ENCODE measurements at places on chromosomes 4 and X.

- DNase-seq = no peak
Measured at GRCh38 chr4:6733358-6734164, 17.6 kb downstream of the BLOC1S4 start.

GRCh38 chrX:130714135-130714534, 188.9 kb downstream of the ENOX2 start:
- DNase-seq = no peak

GRCh38 chrX:73964579-73964978, 339.4 kb upstream of the ZCCHC13 start:
- DNase-seq = peak; percentile 17

DNA sequence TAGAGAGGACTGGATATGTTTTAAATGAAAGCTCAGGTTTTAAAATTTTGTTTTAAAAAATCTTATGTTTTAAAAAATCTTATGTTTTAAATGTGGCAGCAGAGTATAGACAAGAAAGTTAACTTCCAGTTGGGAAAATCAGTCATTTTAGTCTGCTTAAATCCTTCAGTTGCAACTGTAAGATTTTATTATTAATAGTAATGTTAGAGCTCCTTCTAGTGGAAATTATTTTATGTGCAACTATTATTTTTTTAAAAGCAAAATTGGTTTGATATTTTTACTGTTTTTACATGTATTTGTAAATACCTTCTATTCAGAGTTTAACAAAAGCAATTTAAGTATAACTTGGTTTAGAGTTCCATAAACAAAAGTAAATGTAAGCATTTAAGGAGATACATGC, 8.5 kb upstream of the NUDT6 start:
- DNase-seq = peak; percentile 30

GRCh38 chr4:23931489-23931830, 41.6 kb upstream of the PPARGC1A start:
- DNase-seq = no peak

GRCh38 chrX:78754917-78755316, 7.4 kb downstream of the LPAR4 start:
- no peak for DNase-seq

DNA sequence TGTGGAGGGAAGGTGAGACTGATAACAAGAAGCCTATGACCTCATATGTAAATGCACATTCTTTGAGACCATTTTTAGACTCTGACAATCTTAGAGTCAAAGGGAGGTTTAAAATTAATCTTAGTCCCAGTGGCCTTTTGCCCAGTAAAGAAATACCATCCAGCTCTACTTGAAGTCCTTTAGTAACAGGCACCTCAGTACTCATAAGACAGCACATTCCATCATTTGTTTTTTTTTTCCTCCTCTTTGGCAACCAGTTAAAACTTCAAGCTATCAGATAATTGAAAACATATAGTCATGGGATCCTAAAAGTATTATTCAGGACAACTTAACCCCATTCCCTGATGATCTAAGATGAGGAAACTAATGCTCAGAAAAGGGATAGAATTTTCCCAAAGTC, 4.6 kb downstream of the EDA2R start:
- DNase-seq = no peak

GRCh38 chr4:86274642-86275041, 85.2 kb downstream of the MAPK10 start:
- DNase-seq = no peak

- peak; percentile 26 for DNase-seq
Measured at GRCh38 chr4:94489098-94489497, 37.4 kb downstream of the PDLIM5 start.

DNA sequence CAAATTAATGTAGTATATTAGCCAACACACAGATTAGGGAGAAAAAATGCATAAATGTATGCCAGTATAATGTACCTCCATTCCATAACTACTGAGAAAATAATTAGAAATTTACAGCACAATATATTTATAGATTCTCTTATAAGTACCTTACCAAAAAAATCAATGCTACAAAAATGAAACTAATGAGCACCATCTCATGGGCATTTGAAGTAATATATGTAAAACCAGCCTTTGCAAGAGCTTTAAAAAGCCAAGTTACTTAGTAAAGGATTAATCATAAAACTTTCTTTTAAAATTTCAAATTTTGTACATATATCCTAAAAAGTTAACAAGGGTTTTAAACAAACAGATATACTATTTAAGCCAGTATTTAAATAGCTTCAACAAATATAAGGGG, 43.2 kb downstream of the LRBA start:
- DNase-seq = no peak

DNA sequence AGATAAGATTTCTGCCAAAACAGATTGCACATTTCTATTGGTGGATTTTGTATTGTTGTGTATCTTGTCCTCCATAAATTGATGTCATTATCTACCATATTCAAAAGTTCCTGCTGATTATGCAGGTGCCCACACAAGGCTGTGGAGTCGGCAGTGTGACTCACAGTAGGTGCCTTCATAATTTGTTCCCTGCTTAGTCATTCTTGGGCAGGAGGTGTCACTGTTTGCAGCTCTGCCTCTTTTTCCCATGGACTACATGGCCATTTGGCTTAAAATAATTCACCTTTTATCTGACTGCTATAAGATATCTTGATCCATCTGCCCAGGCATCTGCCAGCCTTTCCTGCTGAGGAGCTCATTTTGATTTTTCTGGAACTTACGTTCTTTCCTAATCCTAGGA, 33.6 kb upstream of the ENPEP start:
- DNase-seq = no peak

All from myocyte (in vitro differentiated cells).